ENCODE measurements at places on chromosomes 7 and 10. TPM values are rescaled to one million over a fixed set of nuclear protein-coding genes. Genes with fewer than 3 reads are reported as not detected.

DNA sequence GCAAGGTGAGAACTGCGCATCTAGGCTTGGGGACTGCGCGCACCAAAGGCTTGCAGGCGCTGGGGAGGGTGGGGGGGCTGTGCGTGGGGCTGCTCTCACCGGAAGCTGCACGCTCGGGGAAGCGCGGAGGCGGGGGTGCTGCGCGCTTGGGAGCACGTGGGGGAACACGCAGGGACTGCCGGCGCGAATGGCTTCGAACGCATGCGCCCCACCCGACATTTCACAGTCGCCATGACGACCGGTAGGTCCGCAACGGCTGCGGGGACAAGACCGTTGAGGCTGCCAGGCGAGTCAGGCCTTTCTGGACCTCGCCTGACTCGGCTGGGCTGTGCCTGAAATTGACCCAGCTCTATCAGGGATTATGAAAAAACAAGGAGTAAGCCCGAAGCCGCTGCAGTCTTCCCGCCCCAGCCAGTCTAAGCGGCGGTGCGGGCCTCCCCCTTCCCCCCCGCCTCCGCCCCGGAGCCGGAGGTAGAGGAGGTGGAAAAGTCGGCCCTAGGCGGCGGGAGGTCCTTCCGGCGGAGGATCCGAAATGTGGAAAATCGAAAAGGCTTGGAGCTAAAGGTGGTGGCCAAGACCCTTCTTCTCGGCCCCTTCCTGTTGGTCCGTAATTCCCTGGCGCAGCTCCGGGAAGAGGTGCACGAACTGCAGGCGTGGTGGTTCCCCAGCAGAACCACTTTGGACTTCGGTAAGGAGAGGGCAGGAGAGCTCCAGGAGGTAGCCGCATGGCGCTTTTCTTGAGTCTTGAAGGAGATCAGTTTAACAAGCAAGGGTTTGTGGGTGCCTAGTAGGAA is 34.9 kb upstream of the STEAP1 start:
- no peaks in the 10 kb centered on the region for H3K36me3 ChIP-seq
- H3K4me3 ChIP-seq, result peak overlapping the region; percentile 56
- peaks cover 14% of the 10 kb centered on the region for H3K27me3 ChIP-seq
- DNase-seq, result no peak
- H3K27ac ChIP-seq, result no peak overlapping the region

DNA sequence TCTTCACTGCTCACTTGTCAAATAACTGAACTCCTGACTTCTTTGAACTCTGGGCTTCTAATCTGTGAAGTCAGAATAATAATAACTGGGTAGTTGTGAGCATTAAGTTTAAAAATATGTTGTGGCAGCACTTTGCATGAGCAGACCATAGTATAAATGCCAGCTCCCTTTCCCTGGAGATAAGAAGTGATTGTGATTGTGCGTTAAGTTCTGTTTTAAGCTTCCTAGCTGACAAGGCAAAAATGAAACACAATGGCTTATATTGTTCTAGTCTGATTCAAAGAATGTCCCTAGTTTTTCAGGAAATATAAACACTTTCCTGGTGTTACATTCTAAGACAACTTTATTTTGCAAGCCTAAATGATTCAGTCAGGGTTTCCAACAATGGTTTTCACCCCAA is 61.8 kb downstream of the PTPRE start:
- H3K4me1 ChIP-seq, result peaks cover 6% of the 10 kb centered on the region
- no peak overlapping the region for H3K4me3 ChIP-seq
- H3K36me3 ChIP-seq, result no peaks in the 10 kb centered on the region
- no peaks in the 10 kb centered on the region for H3K27me3 ChIP-seq
- DNase-seq, result no peak
- H3K27ac ChIP-seq, result no peak overlapping the region

DNA sequence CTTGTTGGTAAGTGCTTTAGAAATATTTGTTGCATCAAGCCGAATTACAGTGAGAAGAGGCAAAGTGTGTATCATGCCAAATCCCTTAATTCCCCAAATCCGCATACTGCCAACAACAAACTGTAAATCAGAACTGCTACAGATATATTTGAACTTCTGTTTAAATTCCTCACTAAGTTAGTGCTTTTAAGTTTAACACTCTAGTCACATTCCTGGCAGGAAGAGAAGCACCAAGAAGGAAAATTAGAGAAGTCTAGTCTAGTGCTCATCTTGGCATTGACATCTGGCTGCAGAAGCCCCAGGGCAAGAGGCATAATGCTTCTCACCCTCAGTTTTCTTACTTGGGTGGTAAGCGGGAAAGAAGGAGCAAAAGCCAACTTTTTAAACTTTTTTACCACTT is 343.5 kb downstream of the GPR37 start:
- no peaks in the 10 kb centered on the region for H3K4me1 ChIP-seq
- H3K4me3 ChIP-seq, result no peak overlapping the region
- H3K27me3 ChIP-seq, result no peaks in the 10 kb centered on the region
- H3K36me3 ChIP-seq, result no peaks in the 10 kb centered on the region
- DNase-seq, result no peak

- no peak for DNase-seq
- H3K27me3 ChIP-seq, result 0 out of 2 replicates have a peak, but pooled peaks cover 2% of the 10 kb centered on the region
- H3K4me1 ChIP-seq, result no peaks in the 10 kb centered on the region
- peaks cover 36% of the 10 kb centered on the region for H3K36me3 ChIP-seq
- H3K27ac ChIP-seq, result no peak overlapping the region
- no peak overlapping the region for H3K4me3 ChIP-seq
These were observed 4.8 kb upstream of the ZNF783 start for GRCh38 chr7:149257146-149257545.

DNA sequence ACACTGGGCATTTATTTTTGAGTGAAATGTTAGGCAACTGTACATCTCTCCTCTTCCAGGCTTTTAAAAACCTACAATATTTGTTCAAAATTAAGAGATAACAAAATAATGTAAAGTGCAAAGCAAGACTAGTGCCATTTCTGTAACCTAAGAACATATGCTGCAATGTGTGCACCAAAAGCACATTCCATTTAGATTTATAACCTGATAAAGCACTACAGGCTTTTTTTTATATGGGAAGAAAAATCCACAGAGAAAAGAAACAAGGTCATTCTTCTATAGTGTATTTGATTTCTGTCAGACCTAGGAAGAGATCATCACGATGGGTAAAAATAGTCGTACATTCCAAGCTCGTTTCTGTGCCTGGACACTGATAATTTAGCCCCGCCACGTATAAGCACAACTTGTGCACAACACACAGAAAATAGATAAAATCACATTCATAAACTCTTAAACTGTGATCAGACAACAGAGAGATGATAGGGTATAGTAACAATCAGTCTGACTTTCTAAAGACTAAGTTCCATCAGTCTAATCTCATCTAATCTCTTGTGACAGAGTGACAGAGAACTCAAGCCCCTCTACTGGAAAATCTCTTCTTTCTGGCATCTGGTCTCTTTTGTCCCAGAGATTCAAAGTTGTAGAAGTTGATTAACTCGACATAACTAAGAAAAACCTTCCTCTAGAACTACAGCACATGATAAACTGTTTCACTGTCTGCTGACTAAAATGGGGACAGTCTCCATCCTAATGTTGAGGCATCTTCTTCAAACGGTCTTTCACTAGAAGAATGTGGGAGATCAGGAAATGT is 6.7 kb downstream of the LAMB1 start:
- no peak overlapping the region for H3K4me3 ChIP-seq
- no peak for DNase-seq
- no peak overlapping the region for H3K27ac ChIP-seq
- H3K4me1 ChIP-seq, result peaks cover 1% of the 10 kb centered on the region
- H3K36me3 ChIP-seq, result peaks cover 4% of the 10 kb centered on the region
- H3K27me3 ChIP-seq, result peaks cover 10% of the 10 kb centered on the region

Gene CPED1
- 0.25 TPM for total RNA-seq

- H3K36me3 ChIP-seq, result no peaks in the 10 kb centered on the region
- no peak for DNase-seq
- no peak overlapping the region for H3K27ac ChIP-seq
- H3K27me3 ChIP-seq, result no peaks in the 10 kb centered on the region
- H3K4me3 ChIP-seq, result no peak overlapping the region
- no peaks in the 10 kb centered on the region for H3K4me1 ChIP-seq
These were observed 55.7 kb upstream of the RHEB start for GRCh38 chr7:151575410-151575809.

DNA sequence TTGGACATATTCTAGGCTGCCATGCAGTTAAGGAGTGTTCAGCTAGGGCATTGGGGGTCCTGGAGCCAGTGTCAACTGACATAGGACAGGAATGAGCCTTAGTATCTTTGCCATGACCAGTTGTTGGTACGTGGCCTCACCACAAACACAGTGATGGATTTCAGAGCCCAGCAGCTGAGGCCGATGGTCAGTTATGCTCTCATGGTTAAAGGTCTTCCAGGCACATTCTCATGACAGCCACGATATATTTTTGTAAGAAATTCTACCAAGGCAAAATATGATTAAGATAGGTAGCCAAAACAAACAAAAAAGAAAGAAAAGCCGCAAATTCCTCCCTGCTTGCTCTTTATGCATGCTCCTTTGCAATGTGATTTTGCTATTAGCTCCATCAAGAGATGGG is 47.8 kb downstream of the CDHR3 start:
- H3K27ac ChIP-seq, result no peak overlapping the region
- no peaks in the 10 kb centered on the region for H3K36me3 ChIP-seq
- H3K4me1 ChIP-seq, result peaks cover 15% of the 10 kb centered on the region
- no peaks in the 10 kb centered on the region for H3K27me3 ChIP-seq
- no peak for DNase-seq
- H3K4me3 ChIP-seq, result no peak overlapping the region

- peaks cover 19% of the 10 kb centered on the region for H3K4me1 ChIP-seq
- no peak within 1 kb of the TSS for H3K27ac ChIP-seq
- H3K27me3 ChIP-seq, result peaks cover 33% of the 10 kb centered on the region
- H3K4me3 ChIP-seq, result peak within 1 kb of the TSS; percentile 66
- DNase-seq, result peak; percentile 78
These were observed at the start of gene VIPR2 for GRCh38 chr7:159144758-159145489. TSS of gene VIPR2 (minus strand) at chr7:159144867. CDS start at chr7:159144771, 96 bp downstream.

- H3K4me3 ChIP-seq, result no peak overlapping the region
- no peak overlapping the region for H3K27ac ChIP-seq
- H3K36me3 ChIP-seq, result no peaks in the 10 kb centered on the region
- no peaks in the 10 kb centered on the region for H3K27me3 ChIP-seq
- no peak for DNase-seq
These were observed 553.6 kb upstream of the GHITM start for GRCh38 chr10:83585686-83586085.

DNA sequence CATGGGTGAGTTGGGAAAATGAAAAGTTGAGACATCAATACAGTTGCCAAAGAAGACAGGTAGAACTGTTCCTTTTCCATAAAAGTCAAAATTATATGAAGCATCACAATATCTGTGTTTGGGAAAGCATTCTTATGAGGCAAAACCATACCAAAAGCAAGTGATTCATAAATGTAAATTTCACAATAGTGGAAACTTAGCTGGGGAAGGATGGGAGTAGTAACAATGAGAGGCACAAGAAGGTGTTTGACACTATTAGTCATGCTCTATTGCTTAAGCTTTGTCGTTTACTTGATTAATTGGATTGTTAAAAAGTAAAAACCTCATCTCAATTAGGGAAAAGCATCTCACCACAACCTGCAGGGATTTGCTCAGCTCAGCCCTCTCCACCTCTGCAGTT is 240.2 kb downstream of the C7orf25 start:
- no peaks in the 10 kb centered on the region for H3K4me1 ChIP-seq
- no peaks in the 10 kb centered on the region for H3K36me3 ChIP-seq
- no peaks in the 10 kb centered on the region for H3K27me3 ChIP-seq
- DNase-seq, result no peak
- no peak overlapping the region for H3K27ac ChIP-seq
- no peak overlapping the region for H3K4me3 ChIP-seq

- H3K4me1 ChIP-seq, result peaks cover 4% of the 10 kb centered on the region
- DNase-seq, result no peak
- H3K36me3 ChIP-seq, result no peaks in the 10 kb centered on the region
- H3K4me3 ChIP-seq, result no peak overlapping the region
- no peak overlapping the region for H3K27ac ChIP-seq
These were observed 117.7 kb downstream of the APBB1IP start for GRCh38 chr10:26555719-26556368.

DNA sequence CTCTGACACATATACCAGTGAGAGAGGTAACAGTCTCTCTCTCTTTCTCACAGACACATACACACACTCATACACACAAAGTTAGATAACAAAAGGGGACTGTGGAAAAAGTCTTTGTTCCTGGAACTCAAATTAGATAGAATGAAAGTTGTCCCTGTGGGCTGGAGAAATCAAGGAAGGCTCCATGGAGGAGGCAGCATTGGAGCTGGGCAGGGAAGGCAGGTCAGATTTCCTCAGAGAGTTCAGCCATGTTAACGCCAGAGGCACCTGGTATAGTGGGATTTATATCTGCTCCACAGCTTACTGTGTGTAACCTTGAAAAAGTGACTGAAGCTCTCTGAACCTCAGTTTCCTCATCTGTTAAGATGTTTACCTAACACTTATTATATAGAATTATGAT is 38.7 kb downstream of the LDB3 start:
- H3K27ac ChIP-seq, result no peak overlapping the region
- H3K4me1 ChIP-seq, result peaks cover 6% of the 10 kb centered on the region
- H3K4me3 ChIP-seq, result no peak overlapping the region
- H3K27me3 ChIP-seq, result no peaks in the 10 kb centered on the region
- H3K36me3 ChIP-seq, result no peaks in the 10 kb centered on the region

Gene RBP4
- total RNA-seq, result 0.31 TPM

DNA sequence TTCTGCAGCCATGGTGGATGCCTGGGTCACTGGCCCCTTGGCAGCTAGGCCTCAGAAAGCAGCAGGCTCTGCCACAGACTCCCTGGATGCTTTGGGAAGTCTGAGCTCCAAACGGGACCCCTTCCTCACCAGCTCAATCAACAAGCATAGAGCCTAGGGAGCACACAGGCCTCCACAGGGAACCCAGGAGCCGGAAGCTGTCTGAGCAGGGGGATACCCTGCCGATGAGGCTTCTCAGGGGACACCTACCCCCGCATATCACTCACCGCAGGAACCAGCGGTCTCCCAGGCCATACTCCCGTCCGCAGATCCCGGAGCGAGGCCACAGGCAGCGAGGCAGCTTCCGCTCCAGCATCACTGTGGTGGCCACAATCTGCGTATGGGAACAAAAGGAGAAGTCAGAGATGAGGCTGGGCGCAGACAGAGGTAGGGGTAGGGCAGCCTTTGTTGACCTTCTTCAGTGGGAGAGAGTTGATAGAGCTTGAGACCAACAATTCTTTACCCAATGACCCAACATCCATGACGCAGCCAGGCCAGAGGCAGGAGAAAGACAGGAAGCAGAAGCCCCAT is 13.4 kb downstream of the TRPV6 start:
- no peak overlapping the region for H3K4me3 ChIP-seq
- H3K27me3 ChIP-seq, result no peaks in the 10 kb centered on the region
- no peak for DNase-seq
- no peaks in the 10 kb centered on the region for H3K36me3 ChIP-seq

DNA sequence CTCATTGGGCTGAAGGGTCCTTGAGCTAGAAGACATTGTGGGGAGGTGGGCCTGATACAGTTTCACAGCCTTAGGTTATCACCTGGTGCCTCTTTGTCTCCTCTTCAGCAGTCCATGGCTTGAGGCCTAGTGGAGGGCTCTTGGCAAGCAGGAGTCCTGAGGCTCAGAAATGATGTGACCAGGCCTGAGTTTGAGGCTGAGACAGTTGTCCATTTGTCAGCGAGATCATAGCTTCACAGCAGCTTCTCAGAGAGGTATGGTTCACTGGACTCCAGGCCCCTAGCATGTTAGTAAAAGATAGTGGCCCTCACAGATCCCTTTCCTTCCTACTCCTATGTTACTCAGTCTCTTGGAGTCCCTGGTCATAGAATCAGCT is 19.1 kb downstream of the SUFU start:
- H3K4me1 ChIP-seq, result no peaks in the 10 kb centered on the region
- H3K27me3 ChIP-seq, result no peaks in the 10 kb centered on the region

Data from H1 (cell line).